ENCODE measurements at places on chromosomes 1 and 21.

DNA sequence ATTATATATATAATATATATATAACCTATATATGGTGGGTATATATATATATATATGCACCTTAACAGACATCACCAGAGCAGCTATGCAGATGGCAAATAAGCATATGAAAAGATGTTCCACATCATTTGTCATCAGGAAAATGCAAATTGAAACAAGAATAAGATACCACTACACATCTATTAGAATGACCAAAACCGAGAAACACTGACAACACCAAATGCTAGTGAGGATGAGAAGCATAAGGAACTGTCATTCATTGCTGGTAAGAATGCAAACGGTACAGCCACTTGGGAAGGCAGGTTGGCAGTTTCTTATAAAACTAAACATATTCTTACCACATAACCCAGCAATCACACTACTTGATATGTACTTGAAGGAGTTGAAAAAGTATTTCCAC, 219.8 kb upstream of the PRMT6 start:
- DNase-seq, result no peak

DNA sequence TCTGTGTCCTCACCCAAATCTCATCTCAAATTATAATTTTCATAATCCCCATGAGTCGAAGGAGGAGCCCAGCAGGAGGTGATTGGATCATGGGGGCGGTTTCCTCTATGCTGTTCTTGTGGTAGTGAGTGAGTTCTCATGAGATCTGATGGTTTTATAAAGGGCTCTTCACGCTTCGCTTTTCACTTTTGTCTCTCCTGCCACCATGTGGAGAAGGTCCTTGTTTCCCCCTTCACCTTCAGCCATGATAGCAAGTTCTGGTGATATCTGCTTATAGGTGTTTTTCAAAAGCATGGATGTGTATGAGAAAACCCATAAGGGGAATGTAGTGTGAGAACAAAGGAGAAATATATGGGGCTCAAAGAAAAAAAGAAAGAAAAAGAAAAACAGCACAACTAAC, 405.9 kb upstream of the RGS18 start:
- DNase-seq, result no peak

- DNase-seq, result no peak
Measured at GRCh38 chr1:2112280-2112701, 62.1 kb downstream of the PRKCZ start.

GRCh38 chr1:159917533-159918351, 7.6 kb downstream of the TAGLN2 start:
- DNase-seq, result no peak

DNA sequence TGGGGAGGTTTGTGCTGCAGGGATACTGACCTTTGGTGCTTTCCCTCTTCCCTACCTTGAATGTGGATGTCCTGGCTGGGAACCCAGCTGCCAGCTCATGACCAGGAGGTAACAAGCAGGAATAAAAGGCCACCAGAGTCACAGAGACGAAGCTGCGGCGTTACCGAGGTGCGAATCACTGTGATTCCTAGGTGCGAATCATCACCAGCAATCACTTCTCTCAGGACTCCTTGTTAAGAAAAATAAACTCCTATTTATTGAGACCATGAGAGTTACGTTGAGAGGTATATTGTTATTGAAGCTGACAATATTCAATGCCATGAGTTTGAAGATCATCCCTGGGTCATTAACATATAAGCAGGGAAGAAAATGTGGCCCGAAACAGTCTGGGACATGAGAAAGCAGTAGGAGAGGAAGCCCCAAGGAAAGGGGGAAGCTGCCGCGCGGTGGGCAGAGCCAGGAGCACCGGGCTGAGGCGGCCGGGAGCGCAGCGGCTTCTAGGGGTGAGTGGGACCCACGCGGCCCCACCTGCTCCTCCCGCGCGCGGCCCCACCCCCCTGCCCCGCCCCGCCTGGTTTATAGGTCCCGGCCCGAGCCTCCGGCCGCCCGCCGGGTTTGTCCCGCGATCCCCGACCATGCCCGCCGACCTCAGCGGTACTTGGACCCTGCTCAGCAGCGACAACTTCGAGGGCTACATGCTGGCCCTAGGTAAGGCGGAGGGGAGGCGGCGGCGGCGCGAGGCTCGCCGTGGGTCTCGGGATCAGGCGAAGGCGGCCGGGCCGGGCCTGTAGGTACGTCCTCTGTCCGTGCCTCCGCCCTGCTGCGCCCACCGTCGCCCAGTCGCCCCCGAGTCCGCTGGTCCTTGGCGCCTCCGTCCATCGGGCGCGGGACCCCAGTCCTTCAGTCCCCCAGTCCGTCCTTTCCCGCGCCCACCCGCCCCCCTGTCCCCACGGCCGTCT, at the start of gene RBP7:
TSS of gene RBP7 (plus strand) at position 605 of the 959 bp plus-strand sequence. CDS start at position 636, 31 bp downstream.
- no peak for DNase-seq

- no peak for DNase-seq
Measured at GRCh38 chr1:214066190-214066589, 78.4 kb downstream of the PROX1 start.

GRCh38 chr1:8176279-8176678, 141.6 kb upstream of the SLC45A1 start:
- DNase-seq, result no peak

- DNase-seq, result no peak
Measured at GRCh38 chr1:201648066-201648906, 109.4 kb downstream of the NAV1 start.

All from activated naive CD4-positive, alpha-beta T cell (primary cell).